ENCODE measurements at places on chromosomes 12 and 14.

DNA sequence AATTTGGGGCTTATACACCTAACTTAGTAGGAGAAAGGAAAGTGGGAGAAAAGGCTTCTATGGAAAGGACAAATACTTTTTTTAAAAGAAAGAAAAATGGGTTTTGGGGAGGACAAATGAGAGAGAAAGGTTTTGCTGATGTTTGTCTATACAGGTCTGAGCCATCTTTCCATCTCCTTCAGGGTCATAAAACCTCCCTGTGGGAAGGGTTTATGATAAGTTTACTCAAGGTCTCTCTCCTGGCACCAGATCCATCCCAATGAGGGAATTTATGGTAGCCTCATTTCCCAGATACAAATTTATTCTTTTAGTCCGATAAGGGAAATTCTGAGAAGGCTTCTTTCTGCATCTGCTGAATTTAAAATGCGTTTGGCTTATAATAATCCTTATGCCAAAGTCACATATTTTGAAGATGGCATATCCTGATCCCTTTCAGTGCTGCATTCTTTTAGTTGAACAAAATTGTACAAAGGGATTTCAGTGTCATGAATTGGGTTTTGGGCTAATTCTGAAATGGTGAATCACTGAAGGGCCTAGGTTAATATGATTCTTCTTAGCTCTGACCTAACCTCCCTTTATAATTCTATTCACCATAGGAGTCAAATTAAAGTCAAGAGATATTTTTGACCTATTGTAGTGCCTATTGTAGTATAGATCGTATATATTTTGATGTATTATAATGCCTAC is 173.5 kb upstream of the DYRK2 start:
- DNase-seq, result no peak

GRCh38 chr12:14868916-14869506 is 16.6 kb downstream of the MGP start:
- no peak for DNase-seq

DNA sequence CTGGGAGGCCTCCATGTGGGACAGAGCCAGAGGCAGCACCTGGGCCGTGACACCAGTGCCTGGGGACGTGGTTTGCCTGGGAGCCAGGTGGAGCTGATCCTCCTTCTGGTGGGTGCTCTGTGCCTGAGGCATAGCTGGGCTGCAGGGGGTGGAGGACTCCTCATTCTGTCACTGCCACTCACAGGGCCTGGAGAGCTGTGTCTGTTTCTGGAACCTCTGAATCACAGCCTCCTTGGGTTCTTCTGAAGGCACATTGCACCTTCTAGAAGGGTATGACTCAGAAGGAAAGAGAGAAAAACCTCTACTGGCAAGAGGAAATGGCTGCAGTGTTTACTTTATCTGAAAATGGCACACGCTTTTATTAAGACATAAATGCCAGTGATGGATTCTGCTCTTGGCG is 659.8 kb downstream of the VRK1 start:
- DNase-seq, result peak; percentile 35

GRCh38 chr14:56798447-56799342 is 11.6 kb downstream of the OTX2 start:
- no peak for DNase-seq

DNA sequence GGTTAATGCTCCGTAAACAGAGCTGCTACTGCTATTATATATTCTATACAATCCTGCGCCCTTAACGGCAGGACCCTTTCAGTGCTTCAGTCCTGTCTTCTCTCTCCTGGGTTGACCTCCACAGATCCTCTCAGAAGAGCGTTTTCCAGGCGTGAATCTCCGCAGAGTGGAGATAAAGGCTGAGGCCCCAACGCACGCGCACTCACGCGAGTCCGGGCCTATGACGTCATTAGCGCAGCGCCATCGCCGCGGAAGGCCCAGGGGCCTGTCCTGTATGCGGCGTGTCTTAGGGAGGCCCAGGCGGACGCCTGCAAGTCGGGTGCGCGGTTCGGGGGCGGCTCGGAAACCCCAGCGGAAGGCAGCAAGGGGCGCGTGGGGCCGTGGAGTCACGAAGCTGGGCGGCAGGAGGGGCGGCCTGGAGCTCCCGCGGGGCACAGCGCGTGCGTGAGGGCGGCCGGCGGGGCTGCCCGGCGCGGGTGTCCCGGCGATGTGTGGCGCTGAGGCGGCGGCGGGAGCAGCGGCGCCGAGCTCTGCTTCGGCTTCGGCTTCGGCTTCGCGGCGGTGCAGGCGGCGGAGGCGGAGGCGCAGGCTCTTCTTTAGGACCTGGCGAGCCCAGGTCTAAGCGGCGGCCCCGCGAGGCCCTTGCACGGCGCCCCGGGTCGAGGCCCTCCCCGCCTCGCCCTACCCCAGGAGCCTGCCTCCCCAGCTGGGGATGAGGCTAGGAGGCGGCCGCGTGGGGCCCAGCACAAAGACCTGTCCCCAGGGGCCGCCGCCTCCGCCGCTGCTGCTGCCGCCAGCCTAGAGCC is at the start of gene MAPKAPK5:
Gene MAPKAPK5 (plus strand): TSS at position 479 of the 806 bp plus-strand sequence. CDS start 506 bp downstream, outside the sequence.
- peak; percentile 87 for DNase-seq

DNA sequence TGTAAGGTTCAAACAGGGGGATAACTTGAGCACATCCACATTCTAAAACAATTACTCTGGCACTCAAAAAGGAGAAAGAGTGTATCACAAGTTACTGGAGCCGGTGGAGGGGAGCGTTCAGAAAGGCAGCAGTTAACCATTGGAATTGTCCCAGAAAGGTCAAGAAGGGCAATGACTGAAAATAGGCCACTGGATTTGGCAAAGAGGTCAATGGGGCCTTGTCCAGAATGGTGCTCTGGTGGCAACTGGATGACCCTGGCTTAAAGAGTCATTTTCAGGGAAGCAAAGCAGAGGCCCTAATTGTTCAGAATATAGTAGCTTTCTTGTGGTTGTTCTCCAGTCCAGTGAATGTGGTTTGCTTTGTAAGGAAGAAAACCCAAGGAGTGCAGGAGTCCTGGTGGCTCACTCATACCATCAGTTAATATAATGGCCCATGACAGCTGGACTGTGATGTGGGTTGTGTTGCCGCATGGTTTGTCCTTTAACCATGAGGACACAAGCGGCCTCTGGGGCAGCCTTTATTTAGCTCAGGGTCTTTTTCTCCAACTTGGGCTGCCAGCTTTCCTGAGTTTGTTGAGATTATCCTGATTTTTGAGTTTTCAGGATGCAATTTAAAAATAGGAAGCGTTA is 142.8 kb upstream of the PELI2 start:
- no peak for DNase-seq

GRCh38 chr12:120118321-120119061 is 1.9 kb upstream of the RAB35 start:
- DNase-seq, result no peak

GRCh38 chr12:79555028-79555925 is 135.5 kb downstream of the PAWR start:
- DNase-seq, result no peak

DNA sequence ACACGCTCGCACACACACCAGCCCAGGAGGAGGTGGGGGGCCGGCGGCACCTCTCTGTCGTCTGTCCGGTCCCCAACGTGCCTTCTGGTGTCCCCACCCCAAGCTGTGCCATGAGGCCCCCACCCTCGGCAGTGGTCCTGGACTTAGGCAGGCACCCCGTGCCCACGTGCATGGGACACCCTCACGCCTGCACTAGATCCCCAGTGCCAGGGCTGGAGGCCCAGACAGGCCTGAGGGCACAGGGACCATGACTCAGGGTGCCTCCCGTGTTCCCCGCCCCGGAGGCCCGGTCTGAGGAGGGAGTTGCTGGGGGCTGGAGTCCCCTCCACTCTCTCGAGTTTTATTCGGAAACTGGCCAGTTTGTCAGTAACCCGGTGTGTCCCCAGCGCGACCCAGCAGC is 38.8 kb downstream of the LRCOL1 start:
- DNase-seq, result no peak

DNA sequence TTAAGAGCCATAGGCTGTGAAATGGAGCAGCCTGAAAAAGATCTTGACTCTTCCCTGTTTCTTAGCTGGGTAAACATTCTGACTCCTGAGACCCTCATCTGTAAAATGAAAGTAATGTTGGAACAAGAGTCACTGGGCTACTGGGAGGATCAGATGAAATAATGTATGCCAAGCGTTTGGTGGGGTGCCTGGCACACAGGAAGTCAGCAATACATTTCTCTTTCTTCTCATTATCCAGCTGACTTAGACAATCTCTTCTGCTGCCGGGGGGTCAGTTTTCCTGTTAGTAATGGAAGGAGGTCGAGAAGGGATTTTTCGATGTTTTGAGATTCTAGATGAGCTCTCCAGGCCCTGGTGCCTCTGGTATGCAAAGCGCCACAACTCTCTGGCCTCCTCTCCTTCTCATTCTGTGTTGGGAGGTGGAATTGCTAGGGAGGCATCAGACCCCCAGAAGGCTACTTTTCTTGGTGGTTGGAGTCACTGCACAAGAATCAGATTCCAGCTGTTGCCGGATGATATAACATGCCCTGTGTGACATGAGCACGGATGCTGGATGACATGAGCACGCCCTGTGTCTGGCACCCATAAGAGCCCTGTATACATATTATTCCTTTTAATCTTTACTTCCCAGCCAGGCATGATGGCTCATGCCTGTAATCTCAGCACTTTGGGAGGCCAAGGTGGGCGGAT is 4.3 kb downstream of the OASL start:
- DNase-seq, result no peak

- no peak for DNase-seq
These were observed 36.6 kb downstream of the TC2N start for GRCh38 chr14:91830777-91831176.

- no peak for DNase-seq
These were observed 237.6 kb upstream of the AMIGO2 start for GRCh38 chr12:47317175-47317915.

DNA sequence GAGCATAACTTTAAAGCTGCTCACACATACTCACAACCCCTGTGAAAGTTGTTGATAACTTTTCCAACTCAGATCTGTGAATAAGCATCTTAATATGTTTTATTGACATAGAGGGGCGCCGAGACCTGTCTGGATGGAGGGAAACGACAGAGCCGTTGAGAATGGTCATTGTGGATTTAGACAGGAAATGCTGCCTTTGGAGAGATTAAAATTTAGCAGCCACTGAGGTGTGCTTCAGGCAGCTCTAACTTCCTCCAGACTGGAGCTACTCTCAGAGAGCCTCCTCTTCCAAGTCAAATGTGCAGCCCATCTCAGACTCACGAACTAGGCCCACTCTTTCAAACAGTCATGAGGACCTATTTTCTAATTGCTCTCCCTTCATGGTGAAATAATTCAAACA is 90.9 kb downstream of the RIMBP2 start:
- DNase-seq, result no peak

DNA sequence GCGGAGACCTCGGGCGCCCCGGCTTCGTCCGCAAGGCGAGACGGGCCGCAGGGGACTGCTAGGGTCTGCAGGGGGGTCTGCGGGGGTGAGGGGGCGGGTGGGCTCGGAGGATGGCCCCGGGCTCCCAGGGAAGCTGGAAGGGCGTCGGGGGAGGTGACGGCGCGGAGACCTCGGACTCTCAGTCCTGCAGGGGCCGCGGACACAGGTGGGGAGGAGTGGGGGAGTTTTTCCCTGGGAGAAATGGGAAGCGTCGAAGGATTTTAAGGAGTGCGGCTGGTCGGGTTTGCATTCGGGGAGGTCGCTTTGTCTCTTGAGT is 25.9 kb downstream of the ZBTB42 start:
- no peak for DNase-seq

DNA sequence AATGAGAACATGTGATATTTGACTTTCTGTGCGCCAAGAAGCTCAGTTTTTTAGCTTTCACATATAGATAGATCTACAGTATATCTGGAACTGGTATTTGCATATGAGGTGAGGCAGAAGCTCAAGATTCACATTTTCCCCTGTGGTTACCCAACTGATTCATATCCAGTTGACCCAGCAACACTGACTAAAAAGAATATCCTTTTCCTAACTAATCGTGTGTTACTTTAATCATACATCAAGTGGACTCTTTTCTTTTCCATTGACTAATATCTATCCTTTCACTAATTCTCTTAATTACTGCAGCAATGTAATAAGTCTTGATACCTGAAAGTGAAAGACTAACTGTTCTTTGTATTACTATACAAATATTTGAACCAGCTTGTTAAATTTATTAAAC is 236.1 kb downstream of the AEBP2 start:
- DNase-seq, result no peak

DNA sequence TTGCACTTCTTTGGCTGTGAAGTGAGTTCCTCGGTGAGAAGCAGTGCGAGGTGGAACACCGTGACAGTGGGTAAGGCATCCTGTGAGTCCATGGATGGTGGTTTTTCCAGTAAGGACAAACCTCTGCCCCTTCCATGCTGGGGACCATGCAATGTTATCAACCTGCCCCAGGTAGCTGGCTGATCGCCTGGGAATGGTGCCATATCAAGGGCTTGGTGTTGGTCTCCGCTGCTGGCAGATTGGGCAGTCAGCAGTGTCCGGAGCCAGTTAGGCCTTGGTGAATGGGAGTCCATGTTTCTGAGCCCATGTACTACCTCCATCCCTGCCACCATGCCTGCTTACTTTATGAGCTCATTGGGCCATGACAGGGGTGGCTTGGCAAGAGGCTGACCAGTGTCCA is 114.7 kb upstream of the C14orf180 start:
- no peak for DNase-seq

GRCh38 chr12:88026196-88026595 is 3.0 kb downstream of the C12orf50 start:
- DNase-seq, result no peak

DNA sequence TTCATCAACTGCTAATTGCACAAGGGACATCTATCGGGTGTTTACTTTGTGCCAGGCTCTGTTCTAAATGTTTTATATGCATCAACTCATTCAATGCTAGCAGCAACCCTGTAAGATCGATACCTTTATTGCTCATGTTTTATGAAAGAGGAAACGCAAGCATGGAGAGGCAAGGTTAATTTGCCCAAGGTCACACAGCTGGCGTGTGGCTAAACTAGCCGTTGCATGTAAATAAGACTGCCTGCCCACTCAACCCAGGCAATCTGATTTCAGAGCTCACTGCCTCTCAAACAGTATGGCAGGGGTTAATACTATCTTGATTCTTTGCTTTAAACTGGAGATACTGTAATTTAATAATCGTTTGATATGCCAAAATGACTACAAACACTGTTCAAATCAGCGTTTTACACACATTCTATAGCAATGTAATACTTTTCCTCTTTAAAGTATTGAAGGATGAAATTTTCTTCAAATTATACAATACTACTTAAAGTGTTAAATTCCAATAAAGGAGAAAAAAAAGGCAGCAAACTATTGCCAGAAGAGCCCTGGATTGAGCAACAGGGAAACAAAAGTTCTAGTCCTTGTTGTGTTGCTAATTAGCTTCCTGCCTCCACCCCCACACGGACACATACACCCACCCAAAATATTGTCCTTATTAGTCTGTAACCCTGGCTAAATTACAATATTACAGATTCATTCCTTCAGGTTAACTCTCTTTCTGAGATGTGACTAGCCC is 39.1 kb upstream of the DHRS7 start:
- no peak for DNase-seq

DNA sequence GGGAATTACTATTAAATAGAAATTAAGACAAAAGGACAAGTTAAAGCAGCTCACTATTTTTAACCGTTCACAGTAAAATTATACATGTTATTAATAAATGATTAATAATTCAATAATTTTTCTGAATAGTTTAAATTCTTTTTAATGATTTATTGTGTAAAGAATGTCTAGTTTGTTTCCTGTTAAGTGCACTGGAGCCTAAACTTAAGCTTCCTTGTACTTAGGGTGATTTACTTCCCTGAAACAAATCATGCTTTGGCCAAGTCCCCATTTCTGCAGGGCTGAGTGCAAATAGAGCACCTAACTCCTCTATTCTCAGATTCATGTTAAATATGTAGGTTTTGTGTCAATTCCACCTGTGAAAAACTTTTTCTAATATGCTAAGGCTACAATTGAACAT is 188.9 kb upstream of the PDZRN4 start:
- DNase-seq, result no peak
